Activated CD4-positive, alpha-beta memory T cell treated with anti-CD3 and anti-CD28 coated beads for 36 hours (primary cell): ENCODE measurements at places on chromosomes 2 and 18.
A peak's percentile ranks its signal among the peaks of the same experiment; 100 is the strongest.

GRCh38 chr2:148716378-148716920, 71.9 kb downstream of the EPC2 start:
- DNase-seq: no peak

DNA sequence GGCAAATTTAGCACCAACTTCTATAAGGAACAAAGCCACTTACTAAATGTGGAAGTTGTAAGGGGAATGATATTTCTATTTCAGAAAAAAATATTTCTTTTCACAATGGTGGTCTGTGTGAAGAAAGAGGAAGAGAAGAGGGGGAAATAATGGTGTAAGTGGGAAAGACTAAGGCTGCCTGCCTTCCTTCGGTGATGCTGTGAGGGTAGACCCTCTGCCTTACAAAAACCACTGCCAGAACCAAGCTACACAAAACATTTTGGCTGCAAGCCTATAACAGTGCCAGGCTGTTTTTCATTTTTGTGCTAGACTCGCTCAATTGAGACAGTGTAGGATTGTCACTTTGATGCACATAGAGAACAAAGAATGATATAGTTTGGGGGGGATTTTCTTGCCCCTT, 286.6 kb downstream of the ZEB2 start:
- DNase-seq: no peak

DNA sequence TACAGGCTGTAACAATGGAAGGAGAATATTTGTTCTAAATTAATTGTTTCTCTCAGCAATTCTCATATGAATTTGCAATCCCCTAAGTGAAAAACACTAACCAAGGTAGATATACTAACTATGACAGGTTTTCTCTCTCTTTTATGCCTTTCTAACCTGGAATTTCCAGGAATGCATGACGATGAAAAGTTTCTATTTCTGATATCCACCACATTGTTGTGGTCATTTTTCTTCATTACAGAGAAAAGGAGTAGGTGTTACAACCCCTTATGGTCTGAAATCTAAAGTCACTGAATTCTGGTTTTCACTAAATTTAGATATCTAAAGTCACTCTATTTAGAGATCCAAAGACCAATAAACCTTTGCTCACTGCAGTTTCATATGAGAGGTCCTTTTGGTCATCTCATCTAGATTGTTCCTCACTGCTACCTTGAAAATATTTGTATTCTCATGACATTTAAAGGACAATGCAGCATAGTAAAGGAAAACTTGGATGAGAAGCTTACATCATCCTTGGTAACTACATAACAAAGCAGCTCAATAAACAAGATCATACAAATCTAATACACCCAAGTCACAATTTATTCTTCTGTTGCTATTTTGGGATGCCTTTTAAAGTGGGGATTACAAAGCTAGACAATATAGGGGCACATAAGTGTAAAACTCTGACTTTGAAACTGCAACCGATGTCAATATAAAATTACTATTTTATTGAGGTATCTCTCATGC, 85.8 kb downstream of the TCF4 start:
- no peak for DNase-seq

- no peak for DNase-seq
Measured at GRCh38 chr2:45191146-45191863, 182.1 kb upstream of the SIX2 start.

DNA sequence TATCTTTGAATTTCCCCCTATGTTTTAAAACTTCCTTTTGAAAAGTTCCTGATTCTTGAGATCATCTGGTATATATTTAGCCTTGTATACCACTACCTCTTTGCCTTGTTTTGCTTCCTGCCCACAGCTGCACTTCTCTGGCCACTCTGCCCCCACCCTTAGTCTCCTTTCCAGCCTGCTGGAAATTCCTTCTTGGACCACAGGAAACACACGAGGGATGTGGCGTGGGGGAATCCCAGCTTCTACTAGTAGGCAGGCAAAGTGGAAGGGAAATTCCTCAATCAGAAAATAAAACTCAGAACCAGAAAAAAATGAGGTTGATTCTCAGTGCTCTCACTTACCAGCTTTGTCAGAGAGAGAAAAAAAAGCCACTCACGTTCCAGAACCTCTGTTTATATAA, 13.4 kb downstream of the IL18RAP start:
- DNase-seq: peak; percentile 54

GRCh38 chr2:43127208-43127940, 99.0 kb downstream of the ZFP36L2 start:
- DNase-seq: peak; percentile 93

DNA sequence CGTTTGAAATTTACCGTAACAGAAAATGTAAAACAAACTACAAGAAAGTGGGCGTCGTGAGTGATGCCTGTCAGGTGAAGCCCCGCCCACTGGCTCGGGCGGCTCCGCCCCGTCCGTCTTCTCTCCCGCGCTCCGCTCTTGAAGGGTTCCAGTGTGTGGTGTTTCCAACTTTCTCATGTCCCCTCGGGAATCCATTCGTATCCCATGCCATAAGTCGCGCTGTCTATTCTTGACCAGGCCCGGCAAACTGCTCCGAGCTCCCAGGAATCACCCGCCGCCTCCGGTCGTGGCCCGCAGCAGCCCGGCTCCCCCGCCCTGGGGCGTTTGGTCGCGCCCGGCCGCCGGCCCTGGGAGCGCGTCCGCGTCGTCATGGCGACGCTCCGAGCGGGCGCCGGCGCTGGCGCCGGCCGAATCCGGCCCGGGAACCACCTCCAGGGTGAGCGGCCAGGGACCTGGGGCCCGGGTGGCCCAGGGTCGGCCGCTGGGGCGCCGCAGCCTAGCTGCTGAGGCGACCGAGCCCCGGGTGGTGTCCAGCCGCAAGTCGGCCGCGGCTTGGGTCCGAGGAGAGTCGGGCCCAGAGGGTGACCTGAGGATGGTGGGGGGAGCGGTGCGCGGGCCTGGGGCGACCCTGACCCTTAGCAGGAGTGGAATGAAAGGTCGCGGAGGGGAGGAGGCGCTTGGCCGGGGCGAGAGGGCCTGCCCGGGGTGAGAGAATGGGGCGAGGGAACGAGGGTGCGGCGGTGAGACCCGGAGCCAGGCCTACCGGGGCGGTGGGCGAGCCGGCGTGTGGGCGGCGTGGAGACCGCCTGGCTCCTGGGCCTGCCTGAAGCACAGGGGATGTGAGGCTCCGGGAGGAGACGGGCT, at the start of gene CFAP221:
Gene CFAP221 (plus strand): TSS at position 375 of the 864 bp plus-strand sequence. CDS start 1,683 bp downstream, outside the sequence.
- DNase-seq: peak; percentile 70

GRCh38 chr18:62862466-62862865, 147.1 kb downstream of the PHLPP1 start:
- DNase-seq: no peak
